Gastroesophageal sphincter (tissue), 4 donors: ENCODE measurements at places on chromosomes 6 and 20. TPM values are rescaled to one million over a fixed set of nuclear protein-coding genes. Genes with fewer than 3 reads are reported as not detected.

The FOXC1 gene
- 3.1 TPM for total RNA-seq

The SOX4 gene
- 4.6 TPM for total RNA-seq

GRCh38 chr6:13131935-13132661, 196.2 kb downstream of the TBC1D7 start:
- no peak for ATAC-seq

The PRRT1 gene
- 3.2 TPM for total RNA-seq

DNA sequence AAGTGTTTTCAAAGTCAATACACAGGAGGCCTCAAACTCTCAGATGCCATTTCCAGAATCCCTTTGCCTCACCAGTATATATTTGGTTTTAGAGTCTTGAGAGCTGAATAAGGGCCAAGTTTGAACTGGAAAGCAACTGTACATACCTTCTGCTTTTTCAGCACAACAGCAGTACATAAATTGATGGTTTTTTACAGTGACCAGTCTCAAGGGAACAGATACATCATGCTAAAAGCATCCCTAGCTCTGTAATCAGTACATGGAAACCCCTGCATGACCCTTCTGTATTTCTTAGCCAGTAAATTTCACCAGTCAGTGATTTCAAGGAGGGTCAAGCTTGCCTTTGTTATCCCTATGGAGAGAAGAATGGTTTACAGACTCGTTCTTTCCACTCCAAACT, 40.6 kb upstream of the ECHDC1 start:
- no peak for ATAC-seq

DNA sequence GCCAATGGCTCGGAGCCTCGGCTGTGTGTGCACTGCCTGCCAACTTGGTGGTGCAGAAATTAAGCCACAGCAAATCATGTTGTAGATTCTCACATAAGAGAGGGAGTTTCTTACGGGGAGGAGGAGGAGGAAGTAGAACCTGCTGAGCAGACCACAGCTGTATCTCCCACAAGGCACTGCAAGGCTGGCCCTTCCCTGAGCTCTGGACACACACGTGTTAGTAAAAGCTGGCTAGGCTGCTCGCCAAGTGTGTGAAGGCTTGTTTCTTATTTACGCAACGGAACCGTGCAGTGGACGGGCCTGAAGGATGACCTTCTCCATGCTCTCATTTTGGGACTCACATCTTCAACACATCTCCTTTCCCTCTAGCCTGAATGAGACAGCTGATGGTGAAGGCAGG, 15.7 kb upstream of the QKI start:
- ATAC-seq = peak; percentile 69

- no peak for ATAC-seq
Observed at GRCh38 chr6:45727819-45728449, 287.7 kb downstream of the CLIC5 start.

DNA sequence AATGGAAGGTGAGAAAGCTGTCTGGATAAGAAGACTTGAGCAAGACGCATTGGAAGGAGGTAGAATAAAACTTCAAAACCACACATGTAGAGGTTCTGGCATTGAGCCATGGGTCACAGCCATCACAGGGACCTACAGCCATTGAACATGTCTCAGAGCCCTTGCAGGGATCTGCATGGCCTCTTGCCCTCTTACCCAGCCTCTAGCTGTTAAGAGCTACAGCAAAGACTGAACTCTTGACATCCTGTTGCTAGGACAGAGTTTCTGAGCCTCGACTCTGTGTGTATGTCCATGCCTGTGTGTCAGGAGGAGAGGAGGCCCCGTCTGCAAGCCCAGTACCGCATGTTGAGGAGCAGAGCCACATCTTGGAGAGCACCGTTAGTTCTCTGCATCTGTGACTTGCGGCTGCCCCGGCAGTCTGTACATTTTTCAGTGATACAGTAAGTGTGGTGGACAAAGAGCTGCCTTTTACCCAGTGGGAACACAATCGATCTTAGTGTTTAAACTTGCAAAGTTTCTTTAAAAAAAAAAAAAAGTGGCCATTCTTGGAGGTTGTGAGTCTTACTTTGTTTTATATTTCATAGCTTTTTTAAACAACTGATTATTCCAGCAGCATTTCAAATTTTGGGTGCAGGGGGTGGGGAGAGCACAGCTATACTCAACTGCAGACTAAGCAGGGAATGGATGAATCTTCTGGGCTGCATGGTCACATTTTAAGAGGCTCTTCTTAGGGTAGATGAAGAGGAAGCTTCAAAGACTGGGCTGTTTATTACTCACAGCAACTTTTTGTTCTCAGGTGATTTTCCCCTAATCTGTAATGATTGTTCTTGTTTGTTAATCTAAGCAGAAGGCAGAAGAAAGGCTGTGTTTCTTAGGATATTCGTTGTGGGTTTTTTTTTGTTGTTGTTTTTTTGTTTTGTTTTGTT, 88.5 kb downstream of the TBC1D7 start:
- no peak for ATAC-seq

The ZNF165 gene
- 0.81 TPM for total RNA-seq

The RNF217 gene
- 26.2 TPM for total RNA-seq

DNA sequence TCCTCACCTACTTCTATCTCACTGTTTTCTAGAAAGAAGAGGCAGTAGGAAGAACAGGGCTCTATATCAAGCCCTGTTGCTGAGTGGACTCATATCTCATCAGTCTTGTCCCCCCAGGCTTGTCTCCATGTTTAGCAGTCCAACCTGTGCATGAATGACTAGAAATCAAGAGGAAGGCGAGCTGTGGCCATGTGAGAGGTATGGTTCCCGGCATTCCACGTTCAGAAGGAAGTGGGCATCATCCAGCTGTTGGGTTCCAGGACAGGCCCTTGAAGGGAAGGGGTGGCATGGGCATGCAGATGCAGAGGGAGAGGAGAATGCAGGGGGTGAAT, 176.6 kb downstream of the MRPL14 start:
- ATAC-seq = no peak

DNA sequence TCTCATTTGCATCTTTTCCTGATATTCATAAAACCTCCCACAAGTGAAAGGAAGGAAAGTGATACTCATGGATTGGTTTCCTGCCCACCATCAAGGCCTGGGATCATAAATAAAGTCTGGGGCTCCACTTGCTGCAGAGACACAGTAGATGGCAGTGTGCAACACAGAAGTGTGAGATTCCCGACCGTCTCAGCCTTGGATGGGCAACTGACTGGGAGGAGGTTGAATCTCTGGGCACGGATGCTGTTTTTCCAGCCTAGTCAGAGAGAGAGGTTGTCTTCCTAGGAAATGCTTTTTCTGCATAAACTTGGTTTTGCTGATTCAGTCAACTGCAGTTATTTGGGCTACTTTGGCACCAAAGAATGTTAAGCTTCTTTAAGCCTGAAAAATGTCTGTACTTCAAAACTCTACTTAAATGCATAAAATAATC, 9.9 kb upstream of the RFPL4B start:
- ATAC-seq = peak; percentile 74

GRCh38 chr6:132830334-132830751, 16.0 kb downstream of the RPS12 start:
- no peak for ATAC-seq

The CLPSL2 gene
- not detected for total RNA-seq

The SAMD5 gene
- 0.93 TPM for total RNA-seq

- ATAC-seq = no peak
Observed at GRCh38 chr6:75486850-75487518, 6.6 kb downstream of the FILIP1 start.

- no peak for ATAC-seq
Observed at GRCh38 chr6:129661536-129662405, 48.2 kb downstream of the ARHGAP18 start.

GRCh38 chr6:3861424-3861823, 12.3 kb downstream of the FAM50B start:
- ATAC-seq = no peak

The RAB23 gene
- 107 TPM for total RNA-seq

The FLRT3 gene
- total RNA-seq = 1.2 TPM

The TREM2 gene
- total RNA-seq = 0.54 TPM

DNA sequence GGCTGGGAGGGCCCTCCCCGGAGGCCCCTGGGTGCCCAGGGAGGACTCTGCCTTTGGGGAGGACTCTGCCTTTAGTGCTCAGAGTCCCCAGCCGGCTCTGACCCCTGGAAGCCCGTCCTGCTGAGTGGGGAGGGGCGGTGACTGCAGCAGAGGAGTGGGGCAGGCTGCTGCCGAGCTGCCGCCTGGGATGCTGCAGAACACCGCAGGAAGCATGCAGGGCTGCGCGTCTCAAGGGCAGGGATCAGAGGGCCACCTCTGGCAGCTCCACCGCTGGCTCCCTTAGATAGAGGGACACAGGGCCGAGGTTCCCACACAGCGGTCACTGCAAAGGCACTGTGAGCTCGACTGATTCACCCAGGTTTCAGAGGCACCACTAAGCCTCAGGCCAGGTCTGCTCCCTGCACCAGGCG, 82.2 kb upstream of the GATA5 start:
- no peak for ATAC-seq

GRCh38 chr6:152301765-152302568, 335.2 kb downstream of the SYNE1 start:
- ATAC-seq = peak; percentile 95

The MDC1 gene
- total RNA-seq = 16.7 TPM

GRCh38 chr20:23647346-23647745, 9.6 kb upstream of the CST3 start:
- ATAC-seq = no peak

GRCh38 chr20:5718896-5719595, 31.2 kb upstream of the SHLD1 start:
- no peak for ATAC-seq

DNA sequence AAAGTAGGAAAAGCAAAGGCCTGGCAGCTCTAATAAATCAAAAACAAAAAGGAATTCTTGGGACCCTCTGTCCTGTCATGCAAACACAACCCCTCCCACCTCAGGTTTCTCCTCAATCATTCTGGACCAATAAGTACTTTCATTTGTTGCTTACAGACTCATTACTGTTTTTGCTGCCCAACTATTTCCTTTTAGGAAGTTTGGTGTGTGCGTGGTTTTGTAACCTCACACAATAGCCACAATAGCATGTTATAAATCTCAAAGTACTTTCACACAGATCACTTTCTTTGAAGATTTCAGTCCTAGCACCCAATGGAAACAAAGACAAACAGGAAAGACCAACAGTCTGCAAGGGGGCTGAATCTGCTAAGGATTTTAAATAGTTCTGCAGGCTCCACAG, 4.5 kb downstream of the MRPL14 start:
- no peak for ATAC-seq

DNA sequence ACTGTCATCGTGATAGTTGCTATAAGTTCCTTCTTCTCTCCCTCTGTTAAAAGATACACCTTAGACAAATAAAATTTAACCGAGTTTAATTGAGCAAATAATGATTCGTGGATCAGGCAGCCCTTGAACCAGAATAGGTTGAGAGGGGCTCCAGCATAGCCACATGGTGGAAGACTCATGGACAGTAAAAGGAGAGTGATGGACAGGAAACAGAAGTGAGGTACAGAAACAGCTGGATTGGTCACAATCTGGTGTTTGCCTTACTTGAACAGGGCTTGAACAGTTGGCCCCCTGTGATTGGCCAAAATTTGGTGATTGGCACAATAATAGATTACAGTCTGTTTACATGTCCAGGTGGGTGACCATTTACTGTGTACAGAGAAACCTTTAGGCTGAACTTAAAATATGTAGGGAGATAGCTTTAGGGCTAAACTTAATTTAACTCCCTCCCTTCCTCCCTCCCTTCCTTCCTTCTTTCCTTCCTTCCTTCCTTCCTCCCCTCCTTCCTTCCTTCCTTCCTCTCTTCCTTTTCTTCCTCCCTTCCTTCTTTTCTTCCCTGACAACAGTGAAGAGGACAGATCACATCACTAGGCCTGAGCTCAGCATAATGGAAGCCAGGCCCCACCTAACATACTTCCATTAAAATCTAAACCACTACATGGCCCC, 531.8 kb upstream of the JARID2 start:
- ATAC-seq = no peak

The BLOC1S5 gene
- 15.7 TPM for total RNA-seq

- ATAC-seq = no peak
Observed at GRCh38 chr6:7164536-7165001, 56.8 kb downstream of the RREB1 start.

The VSX1 gene
- not detected for total RNA-seq

GRCh38 chr6:148272597-148272996, 70.0 kb upstream of the SASH1 start:
- no peak for ATAC-seq

DNA sequence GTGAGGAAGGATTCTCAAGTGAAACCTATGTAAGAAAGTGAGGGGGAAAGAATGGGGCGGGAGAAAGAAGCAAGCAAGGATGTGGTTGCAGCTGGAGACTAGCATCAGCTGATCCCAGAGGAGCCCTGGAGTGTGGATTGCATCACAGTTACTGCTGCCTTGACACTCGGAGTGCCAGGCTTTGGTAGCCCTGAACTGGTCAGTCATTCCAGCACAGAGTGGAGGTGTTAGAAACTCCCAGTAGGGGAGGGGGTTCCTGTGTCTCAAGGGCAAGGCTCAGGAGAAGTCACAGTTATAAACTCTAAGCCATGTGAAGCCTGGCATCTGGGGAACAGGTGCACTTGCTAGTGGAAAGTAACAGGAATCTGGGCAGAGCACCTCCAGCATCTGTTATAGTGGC, 23.5 kb downstream of the SNAP25 start:
- no peak for ATAC-seq

GRCh38 chr20:61879303-61879620, 186.4 kb downstream of the TAF4 start:
- no peak for ATAC-seq

The BTNL2 gene
- total RNA-seq = not detected

DNA sequence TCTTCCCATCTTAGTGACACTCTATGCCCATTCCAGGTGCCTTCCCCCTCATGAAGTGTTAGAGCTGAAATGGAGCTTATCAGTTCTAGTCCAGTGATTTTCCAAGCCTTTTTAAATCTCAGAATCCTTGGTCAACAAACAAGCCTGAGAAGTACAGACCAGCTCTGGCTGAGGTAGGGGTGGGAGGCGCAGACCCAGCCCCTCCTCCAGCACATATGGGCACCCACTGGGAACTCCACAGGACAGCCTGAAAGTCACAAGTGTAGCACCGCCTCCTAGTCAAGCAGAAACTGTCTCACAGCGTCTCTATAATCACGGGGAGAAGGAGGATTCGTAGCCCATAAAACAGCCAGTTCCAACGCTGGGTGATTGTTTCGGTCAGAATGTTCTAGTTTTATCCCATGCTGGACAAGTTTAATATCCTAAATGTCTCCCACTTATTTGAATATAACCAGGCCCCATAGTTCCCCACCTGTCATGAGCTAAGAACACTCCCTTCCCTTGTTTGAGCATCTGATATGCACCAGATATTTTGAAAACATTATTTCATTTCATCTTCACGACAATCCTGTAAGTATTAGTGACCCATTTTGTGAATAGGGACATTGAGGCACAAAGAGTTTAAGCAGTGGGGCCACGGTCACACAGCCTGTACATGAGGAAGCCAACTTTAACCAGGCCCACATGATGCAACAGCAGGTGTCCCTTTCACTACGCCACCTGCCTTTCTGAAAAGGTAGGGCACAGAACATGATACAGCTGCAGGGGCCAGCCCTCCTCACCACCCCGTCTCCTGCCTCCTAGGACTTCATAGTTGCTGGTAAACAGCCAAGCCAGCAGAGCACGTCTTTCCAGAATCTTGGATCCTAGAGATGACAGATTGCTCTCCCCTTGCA, 40.1 kb downstream of the TRAF3IP2 start:
- ATAC-seq = no peak

- ATAC-seq = no peak
Observed at GRCh38 chr6:80438772-80439171, 332.3 kb downstream of the BCKDHB start.

The LHFPL5 gene
- total RNA-seq = not detected
